ENCODE measurements at places on chromosomes 11 and 22.

DNA sequence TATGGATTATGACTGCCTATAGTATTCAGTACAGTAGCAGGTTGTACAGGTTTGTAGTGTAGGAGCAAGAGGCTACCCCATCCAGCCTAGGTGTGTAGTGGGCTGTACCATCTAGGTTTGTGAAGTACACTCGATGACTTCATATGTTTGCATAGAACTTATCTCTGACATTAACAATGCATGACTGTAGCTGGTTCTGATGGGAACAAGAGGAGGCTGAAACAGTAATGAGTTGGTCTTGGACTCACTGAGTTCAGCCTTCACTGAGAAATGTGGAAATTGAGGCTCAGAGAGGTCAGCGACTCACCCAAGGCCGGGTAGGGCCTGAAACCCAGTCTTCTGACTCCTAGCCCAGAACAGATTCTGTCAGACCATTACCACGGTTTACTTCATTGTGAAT, 13.0 kb downstream of the MYO7A start:
- no peak for DNase-seq

GRCh38 chr11:76978818-76979217, 55.4 kb upstream of the B3GNT6 start:
- DNase-seq = no peak

DNA sequence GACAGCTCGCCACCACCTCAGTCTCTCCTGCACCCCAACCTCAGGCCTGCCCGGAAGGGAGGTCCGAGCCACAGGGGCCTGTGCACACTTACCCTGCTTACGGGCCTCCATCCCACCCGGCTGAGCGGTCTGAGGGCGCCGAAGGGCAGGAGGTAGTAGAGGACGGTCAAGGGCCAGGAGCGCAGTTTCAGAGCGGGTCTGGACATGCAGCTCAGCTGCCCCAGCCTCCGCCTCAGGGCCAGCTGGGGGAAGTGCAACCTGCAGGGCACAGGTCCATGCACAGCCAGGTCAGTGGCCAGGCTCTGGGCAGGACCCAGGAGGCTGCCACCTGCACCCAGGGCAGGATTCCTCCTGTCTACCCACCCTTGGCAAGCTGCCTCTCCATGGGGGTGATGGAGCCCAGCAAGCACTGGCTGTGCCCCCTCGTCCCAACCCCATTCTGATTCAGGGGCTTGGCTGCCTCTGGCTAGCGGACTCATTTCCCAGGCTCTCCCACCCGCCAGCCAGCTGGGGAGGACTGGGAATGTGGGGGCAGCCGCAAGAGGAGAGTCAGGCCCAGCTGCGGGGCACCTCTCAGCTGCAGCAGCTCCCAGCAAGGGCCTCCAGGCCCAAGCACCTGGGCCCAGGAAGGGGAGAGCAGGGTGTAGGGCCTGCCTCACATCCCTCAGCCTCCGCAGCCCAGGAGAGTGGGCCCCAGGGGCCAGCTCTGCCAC, 38.3 kb downstream of the PISD start:
- no peak for DNase-seq

- DNase-seq = no peak
Measured at GRCh38 chr22:35721960-35722359, 4.3 kb downstream of the APOL5 start.

- no peak for DNase-seq
Measured at GRCh38 chr11:64661146-64661545, 61.9 kb downstream of the NRXN2 start.

GRCh38 chr11:124748481-124749343, 3.3 kb downstream of the VSIG2 start:
- no peak for DNase-seq

DNA sequence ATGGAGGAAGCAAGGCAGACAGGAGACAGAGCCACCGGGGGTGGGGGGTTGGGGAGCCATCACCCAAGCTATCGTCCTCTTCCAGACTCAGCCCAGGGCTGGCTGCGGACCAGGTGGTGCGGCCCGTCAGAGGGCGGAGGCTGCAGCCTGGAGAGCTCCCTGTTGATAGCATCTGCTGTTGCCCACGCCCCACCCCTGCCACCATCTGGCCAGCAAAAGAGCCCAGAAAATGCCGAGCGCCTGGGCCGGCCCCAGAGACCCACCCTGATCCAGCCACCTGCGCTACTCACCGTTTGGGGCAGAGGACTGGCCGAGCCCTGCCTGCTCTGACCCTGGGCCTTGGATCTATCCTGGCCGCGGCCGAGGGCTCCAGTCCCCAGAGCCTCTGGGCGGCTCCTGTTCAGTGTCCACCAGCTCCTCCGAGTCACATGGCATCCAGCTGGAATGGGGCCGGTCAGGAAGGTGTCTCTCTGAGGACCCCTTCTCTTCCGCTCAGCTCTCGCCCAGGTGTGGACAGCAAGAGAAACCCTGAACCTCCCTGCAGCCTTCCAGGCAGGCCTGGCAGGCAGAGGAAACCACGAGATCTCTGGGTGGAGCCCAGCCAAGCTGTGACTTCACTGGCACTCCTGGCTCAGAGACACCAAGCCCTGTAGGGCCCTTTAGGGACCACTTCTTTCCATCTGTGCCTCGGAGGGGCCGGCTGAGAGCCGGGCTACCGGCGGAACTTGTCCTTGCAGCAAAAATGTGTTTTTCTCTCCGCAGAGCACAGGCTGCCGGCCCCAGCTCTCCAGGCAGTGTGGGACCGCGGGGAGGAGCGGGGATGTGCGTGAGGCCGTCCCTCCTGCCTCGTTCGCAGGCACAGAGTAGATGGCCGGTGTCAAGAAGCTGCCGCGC, at the start of gene MRGPRE:
Gene MRGPRE, minus strand, starts transcription at position 567 of the 894 bp plus-strand sequence. CDS start 3,618 bp downstream, outside the sequence.
- DNase-seq = no peak

DNA sequence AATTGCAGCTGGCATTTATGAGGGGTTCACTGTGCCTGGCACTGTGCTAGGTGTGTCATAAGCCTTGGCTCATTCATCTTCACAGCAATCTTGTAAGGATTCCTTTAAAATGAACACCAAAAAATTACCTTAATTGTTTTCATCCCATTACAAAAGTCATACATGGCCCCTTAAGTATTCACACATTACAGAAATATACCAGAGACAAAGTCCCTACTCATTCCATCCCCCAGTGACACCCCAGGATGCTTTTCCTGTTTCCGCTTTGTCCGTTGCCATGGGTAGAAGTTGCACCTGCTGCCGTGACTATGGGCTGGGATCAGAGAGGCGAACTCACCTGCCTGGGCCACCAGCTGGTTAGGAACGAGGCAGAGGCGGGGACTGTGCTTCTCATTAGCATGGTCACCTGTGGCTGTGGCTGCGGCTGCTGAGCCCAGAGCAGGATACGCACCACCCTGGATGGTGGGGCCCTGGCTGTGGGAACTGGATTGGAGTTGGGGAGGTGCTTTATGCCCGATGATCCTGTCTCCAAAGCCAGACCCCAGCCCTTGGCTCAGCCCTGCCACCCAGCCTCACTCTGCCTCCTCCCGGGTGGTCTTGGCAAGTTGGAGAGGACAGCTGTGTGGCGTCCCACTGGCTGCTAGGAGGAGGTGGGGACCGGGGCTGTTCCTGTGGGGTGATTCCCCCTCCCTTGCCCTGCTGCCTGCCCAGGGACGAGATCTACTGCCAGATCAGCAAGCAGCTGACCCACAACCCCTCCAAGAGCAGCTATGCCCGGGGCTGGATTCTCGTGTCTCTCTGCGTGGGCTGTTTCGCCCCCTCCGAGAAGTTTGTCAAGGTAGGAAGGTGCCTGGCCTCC, 60.8 kb downstream of the MYO7A start:
- no peak for DNase-seq

Data from activated CD4-positive, alpha-beta T cell treated with anti-CD3 and anti-CD28 coated beads, Interleukin-2, Interleukin-4, amounts not matched to agents 100 ng/mL and 50 ng/mL, durations not matched to agents 16 hours and 8 hours (primary cell).